Osteoblast (primary cell): ENCODE measurements at places on chromosomes 12 and 14. TPM values are rescaled to one million over a fixed set of nuclear protein-coding genes. Genes with fewer than 3 reads are reported as not detected.
A peak's percentile ranks its signal among the peaks of the same experiment; 100 is the strongest.

TPH2 gene
- total RNA-seq = under 0.01 TPM in 1 of 2 replicates, not detected in the other

IQSEC3 gene
- 0.36 TPM in 1 of 2 replicates, not detected in the other for total RNA-seq

SOAT2 gene
- total RNA-seq = not detected in 2 replicates

ARHGAP9 gene
- 0.29 and 0.36 TPM in 2 replicates for total RNA-seq

GLT8D2 gene
- 52.5 and 62.2 TPM in 2 replicates for total RNA-seq

ST8SIA1 gene
- 6.2 TPM in 2 replicates for total RNA-seq

LALBA gene
- not detected in 2 replicates for total RNA-seq

DNA sequence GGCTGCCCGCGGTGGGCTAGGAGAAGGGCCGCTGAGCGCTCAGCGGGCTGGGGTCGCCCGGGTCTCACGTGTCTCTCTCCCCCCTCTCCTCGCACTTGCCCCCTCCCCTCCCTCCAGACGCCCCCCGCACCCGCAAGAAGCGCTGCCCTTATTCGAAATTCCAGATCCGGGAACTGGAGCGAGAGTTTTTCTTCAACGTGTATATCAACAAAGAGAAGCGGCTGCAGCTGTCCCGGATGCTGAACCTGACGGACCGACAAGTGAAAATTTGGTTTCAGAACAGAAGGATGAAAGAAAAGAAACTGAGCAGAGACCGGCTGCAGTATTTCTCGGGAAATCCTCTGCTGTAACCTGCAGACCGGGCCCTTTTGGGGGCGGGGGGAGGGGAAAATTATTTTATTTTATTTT lies 314 bp upstream of the HOTAIR start:
- H3K4me1 ChIP-seq = peaks cover 9% of the 10 kb centered on the region
- DNase-seq = no peak
- H3K36me3 ChIP-seq = no peaks in the 10 kb centered on the region
- peak overlapping the region; percentile 83 for H3K4me3 ChIP-seq
- H3K27me3 ChIP-seq = peaks cover 21% of the 10 kb centered on the region

- H3K27me3 ChIP-seq = no peaks in the 10 kb centered on the region
- H3K27ac ChIP-seq = no peak overlapping the region
Measured at GRCh38 chr14:67553547-67553946, 20.5 kb downstream of the PLEKHH1 start.

DNA sequence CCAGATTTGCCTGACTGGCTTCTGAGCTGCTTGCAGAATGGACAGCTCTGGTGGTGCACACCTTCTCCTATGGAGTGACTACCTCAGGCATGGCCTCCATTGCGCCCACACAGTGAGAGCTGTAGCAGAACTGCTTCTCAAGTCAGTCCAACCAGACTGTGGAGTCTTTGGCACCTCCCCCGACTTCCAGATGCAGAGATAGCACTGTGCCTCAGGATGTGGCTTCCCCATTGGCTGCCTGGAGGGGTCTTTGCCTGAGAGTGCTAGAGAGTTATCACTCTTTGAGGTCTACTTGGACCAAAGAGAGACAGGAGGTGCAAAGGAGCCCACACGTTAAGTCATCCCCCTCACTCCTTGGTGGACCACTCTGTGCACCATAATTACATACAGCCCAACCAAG lies 44.8 kb upstream of the FRS2 start:
- no peak overlapping the region for H3K27ac ChIP-seq
- H3K27me3 ChIP-seq = no peaks in the 10 kb centered on the region
- DNase-seq = no peak
- no peaks in the 10 kb centered on the region for H3K36me3 ChIP-seq
- no peaks in the 10 kb centered on the region for H3K4me1 ChIP-seq

DNA sequence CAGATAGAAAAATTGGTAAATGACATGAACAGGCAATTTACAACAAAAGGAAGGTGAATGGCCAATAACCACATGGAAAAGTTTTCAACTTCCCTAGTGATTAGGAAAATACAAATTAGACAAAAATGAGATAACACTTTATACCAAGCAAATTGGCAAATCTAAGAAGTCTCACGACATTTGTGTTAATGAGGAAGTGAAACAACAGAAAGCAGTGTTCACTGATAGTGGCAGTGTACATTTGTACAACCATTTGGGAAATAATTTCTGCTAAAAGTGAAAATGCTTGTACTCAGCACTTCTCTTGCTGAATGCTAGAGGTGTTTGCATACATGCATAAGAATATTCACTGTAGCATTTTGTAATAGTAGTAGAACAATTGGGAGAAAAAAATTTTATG lies 126.6 kb downstream of the LLPH start:
- H3K27me3 ChIP-seq = no peaks in the 10 kb centered on the region
- H3K4me3 ChIP-seq = no peak overlapping the region
- no peak for DNase-seq
- H3K27ac ChIP-seq = no peak overlapping the region
- peaks cover 8% of the 10 kb centered on the region for H3K4me1 ChIP-seq

- H3K4me1 ChIP-seq = peaks cover 17% of the 10 kb centered on the region
- no peak for DNase-seq
- H3K36me3 ChIP-seq = no peaks in the 10 kb centered on the region
- peak overlapping the region; percentile 60 for H3K27ac ChIP-seq
- peaks cover 4% of the 10 kb centered on the region for H3K27me3 ChIP-seq
- H3K4me3 ChIP-seq = peak overlapping the region; percentile 14
Measured at GRCh38 chr14:58607952-58608317, 29.8 kb upstream of the DACT1 start.

DNA sequence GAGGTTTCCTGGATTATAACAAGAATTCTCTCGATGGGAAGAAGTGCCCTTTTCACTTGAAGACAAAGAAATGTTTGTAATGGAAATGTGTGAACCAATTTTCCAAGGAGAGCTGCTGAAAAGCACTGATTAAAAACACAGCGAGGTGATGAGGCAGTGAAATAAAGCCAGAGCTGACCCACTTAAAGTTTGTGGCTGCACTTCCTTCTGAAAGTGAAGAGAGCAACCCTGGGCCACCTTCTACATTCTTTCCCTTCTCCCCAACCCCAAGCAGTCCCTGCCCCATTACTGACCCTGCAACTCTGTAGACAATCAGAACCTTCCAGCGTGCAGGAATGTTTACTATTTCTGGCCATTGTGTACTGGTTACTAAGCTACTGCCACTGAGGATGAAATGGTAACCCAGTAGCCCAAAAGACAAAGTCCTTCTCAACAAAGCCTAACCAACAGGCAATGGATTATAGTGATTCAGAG lies 173.9 kb downstream of the TTC7B start:
- H3K27me3 ChIP-seq = no peaks in the 10 kb centered on the region
- no peak for DNase-seq
- H3K4me3 ChIP-seq = no peak overlapping the region
- peaks cover 4% of the 10 kb centered on the region for H3K36me3 ChIP-seq
- no peak overlapping the region for H3K27ac ChIP-seq

DNA sequence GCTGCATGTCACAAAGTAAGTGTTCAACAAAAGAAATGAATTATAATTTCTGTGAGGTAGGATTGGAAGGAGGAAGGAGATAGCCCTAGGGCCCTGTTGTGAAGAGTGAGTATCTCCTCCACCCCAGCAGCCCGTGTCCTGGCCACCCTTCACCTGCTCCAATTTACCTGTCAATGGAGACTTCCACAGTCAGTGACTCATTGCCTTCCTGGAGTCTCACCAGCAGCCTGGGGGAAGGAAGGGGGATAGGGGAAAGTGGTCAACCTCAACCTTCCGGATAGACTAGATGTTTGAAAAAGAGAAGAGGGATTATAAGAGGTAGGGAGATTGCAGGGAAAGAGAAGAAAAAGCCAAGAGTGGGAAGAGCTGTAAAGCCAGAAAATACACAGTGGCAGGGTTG lies 9.2 kb downstream of the STAT2 start:
- no peak overlapping the region for H3K4me3 ChIP-seq
- no peak for DNase-seq
- no peak overlapping the region for H3K27ac ChIP-seq
- no peaks in the 10 kb centered on the region for H3K4me1 ChIP-seq

DNA sequence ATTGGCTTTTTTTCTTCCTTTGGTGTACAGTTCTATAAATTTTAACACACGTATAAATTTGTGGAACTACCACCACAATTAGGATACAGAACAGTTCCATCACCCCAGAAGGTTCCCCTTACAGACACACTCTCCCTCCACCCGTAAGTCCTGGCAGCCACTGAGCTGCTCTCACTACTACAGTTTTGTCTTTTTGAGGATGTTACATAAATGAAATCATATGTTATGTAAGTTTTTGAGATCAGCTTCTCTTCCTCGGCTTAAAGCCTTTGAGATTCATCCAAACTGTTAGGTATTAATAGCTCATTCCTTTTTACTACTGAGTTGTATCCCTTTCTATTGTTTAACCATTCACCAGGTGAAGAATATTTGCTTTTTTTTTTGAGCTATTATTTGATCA lies 74.3 kb upstream of the SLC24A4 start:
- H3K36me3 ChIP-seq = no peaks in the 10 kb centered on the region
- H3K27ac ChIP-seq = no peak overlapping the region
- no peak overlapping the region for H3K4me3 ChIP-seq
- no peaks in the 10 kb centered on the region for H3K4me1 ChIP-seq

- H3K36me3 ChIP-seq = no peaks in the 10 kb centered on the region
- peaks cover 6% of the 10 kb centered on the region for H3K4me1 ChIP-seq
- H3K27me3 ChIP-seq = no peaks in the 10 kb centered on the region
- DNase-seq = no peak
- H3K27ac ChIP-seq = no peak overlapping the region
- no peak overlapping the region for H3K4me3 ChIP-seq
Measured at GRCh38 chr14:58131386-58131785, 20.6 kb downstream of the ARMH4 start.

DNA sequence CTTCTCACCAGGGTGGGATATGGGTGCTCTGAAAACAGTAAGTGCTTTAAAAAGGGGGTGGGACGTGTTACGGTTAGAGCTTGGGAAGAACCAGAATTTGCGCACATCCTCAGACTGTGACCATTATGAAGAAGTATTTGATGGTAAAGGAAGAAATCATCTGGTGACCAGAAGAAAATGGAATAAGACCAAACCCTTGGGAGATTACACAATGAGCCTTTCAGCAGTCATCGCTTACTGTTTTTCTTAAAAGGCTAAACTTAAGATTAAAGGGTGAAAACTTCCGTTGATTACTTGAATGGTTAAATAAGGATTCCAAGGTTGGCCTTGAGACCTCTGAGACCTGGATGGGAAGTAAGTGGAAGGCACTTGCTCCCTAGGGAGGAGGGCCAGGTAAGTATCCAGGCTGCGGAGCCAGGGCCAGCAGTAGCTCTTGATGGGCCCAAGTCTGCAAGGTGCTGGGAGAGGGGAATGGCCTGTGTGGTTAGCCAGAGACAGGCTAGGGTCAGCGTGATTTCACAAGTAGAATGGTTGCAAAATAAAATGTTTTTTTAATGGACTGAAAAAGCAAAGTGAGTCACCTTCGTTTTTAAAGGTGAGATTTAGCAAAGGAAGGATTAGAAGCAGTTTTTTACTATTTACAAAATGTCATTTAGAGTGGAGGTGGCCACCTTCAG lies 13.0 kb upstream of the ISM2 start:
- no peaks in the 10 kb centered on the region for H3K4me1 ChIP-seq
- no peak for DNase-seq
- no peak overlapping the region for H3K4me3 ChIP-seq
- H3K36me3 ChIP-seq = peaks cover 36% of the 10 kb centered on the region
- H3K27ac ChIP-seq = no peak overlapping the region
- no peaks in the 10 kb centered on the region for H3K27me3 ChIP-seq

- DNase-seq = no peak
- H3K36me3 ChIP-seq = no peaks in the 10 kb centered on the region
- H3K27me3 ChIP-seq = no peaks in the 10 kb centered on the region
- H3K4me1 ChIP-seq = peaks cover 24% of the 10 kb centered on the region
Measured at GRCh38 chr12:6163416-6164060, 36.7 kb upstream of the CD9 start.

GRCh38 chr12:84772281-84772680 lies 140.3 kb downstream of the SLC6A15 start:
- H3K27ac ChIP-seq = no peak overlapping the region
- no peak overlapping the region for H3K4me3 ChIP-seq
- no peak for DNase-seq
- H3K4me1 ChIP-seq = no peaks in the 10 kb centered on the region
- no peaks in the 10 kb centered on the region for H3K36me3 ChIP-seq

GRCh38 chr14:61965030-61965745 lies 203.0 kb downstream of the SNAPC1 start:
- peaks cover 2% of the 10 kb centered on the region for H3K4me1 ChIP-seq
- no peaks in the 10 kb centered on the region for H3K27me3 ChIP-seq
- no peak overlapping the region for H3K27ac ChIP-seq
- DNase-seq = no peak

GRCh38 chr14:32192712-32193373 lies 9.0 kb upstream of the RNU6-7 start:
- DNase-seq = no peak
- H3K27ac ChIP-seq = no peak overlapping the region
- H3K36me3 ChIP-seq = no peaks in the 10 kb centered on the region

DNA sequence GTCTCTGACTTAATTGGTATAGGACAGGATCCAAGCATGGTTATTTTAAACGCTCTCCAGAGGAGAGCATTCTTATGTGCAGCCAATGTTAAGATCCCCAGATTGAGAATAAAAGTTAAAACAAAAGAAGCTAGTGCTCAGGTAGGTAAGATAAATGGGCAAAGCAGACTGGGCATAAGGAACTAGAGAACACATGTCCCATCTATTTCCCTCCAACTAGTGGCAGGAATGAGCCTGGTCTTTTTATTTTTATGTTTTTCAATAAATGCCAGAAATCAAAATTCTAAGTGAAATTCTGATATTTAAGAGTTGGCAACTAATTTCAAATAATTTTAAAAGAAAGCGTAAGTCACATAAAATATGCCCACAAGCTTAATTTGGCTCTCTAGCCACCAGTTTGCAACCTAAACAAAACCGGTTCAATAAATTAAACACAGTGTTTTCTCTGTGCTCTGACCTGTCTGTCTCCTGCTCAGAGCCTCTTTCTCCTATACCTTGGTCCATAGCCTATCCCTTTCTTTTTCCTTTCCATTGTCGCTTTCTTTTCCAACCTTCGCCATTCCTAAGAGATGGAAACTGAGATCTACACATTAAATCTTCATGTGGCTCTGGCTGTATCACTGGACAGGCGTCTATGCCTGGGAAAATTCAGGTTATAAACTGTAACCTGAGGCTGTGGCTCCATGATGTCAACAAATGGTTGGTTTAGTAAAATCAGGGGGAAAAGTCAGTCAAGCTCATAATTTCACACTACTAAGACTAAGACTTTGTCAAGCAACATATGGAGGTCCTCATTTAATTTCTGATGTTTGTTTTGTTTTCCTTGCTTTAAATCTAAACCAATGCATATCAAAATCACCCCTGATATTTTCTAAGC lies 5.5 kb downstream of the SLC38A1 start:
- DNase-seq = no peak
- no peak overlapping the region for H3K4me3 ChIP-seq
- peaks cover 16% of the 10 kb centered on the region for H3K4me1 ChIP-seq

- peaks cover 38% of the 10 kb centered on the region for H3K4me1 ChIP-seq
- peak; percentile 3 for DNase-seq
- peak overlapping the region; percentile 45 for H3K27ac ChIP-seq
- H3K36me3 ChIP-seq = no peaks in the 10 kb centered on the region
- no peaks in the 10 kb centered on the region for H3K27me3 ChIP-seq
- H3K4me3 ChIP-seq = no peak overlapping the region
Measured at GRCh38 chr12:43315961-43316360, 236.0 kb downstream of the ADAMTS20 start.

DNA sequence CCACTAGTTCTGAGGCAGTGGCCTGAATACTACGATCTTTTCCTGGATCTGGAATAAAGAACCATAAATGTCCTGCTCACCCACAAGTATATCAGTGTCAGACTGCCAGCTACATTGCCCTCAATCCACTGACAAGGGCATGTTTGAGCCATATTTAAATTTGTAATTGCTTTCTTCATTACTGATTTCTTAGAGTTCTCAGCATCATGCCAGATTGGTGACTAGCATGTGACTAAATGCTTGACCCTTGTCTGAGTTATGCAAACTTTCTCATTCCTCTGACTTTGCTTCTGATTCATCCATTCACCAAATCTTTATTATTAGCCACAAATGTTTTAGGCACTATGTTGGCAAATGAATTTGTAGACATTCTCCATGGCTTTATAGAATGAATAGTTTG lies 143.6 kb upstream of the SLC16A7 start:
- no peaks in the 10 kb centered on the region for H3K27me3 ChIP-seq
- no peaks in the 10 kb centered on the region for H3K36me3 ChIP-seq
- DNase-seq = peak; percentile 78
- peak overlapping the region; percentile 53 for H3K27ac ChIP-seq
- peaks cover 21% of the 10 kb centered on the region for H3K4me1 ChIP-seq
